ENCODE measurements at places on chromosomes 13 and 19.
A peak's percentile ranks its signal among the peaks of the same experiment; 100 is the strongest.

GRCh38 chr19:48989701-48990291 lies 3.3 kb downstream of the GYS1 start:
- DNase-seq, result no peak

GRCh38 chr13:98269386-98269785 lies 92.3 kb upstream of the RNF113B start:
- no peak for DNase-seq

GRCh38 chr13:112870051-112870331 lies 99.0 kb upstream of the MCF2L start:
- no peak for DNase-seq

DNA sequence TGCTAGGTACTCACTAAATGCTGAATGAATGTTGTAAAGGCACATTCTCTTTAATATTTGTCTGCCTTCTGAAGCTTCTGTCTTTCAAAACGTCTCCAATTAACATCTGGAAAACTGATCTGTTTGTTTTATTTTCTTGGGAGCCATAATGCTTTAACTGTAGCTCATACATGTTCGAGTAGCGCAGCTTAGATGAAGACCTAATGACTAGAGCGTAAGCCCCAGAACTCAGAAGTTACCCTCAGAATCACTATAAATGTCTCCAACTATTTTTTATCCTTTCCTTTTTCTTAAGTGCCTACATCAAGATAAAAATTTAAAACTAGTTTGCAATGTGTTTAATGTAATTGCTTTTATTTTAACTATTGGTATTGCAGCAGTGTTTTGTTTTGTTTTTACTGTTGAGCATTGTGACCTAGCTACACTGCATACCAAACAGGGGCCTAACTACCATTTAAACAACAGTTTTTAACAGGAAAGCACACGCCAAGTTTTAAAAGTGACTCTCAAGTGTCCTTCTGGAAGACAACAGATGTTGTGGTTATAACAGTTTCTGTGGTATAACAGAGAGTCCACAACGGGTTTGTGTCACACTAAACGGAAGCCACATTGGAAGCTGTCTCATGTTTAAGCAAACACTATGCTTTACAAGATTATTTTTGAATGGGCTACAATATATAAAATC lies 42.0 kb downstream of the MRPL57 start:
- DNase-seq, result peak; percentile 75

DNA sequence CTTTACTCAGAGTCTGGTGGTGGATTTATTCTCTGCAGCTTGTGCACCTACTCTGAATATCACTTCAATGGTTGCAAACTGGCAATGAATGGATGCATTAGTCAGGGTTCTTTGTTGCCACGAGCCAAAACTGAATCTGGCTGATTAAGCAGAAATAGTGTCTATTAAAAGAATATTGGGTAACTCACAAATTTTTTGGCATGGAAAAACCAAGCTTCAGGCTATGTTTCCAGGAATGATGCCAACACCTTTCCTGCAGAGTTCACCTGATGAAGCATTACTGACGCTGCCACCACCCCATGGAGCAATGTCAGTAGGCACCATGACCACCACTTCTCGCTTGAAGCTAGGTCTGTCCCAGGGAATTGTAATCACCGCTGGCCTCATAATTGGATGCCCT lies 597.8 kb upstream of the SLC10A2 start:
- DNase-seq, result no peak

DNA sequence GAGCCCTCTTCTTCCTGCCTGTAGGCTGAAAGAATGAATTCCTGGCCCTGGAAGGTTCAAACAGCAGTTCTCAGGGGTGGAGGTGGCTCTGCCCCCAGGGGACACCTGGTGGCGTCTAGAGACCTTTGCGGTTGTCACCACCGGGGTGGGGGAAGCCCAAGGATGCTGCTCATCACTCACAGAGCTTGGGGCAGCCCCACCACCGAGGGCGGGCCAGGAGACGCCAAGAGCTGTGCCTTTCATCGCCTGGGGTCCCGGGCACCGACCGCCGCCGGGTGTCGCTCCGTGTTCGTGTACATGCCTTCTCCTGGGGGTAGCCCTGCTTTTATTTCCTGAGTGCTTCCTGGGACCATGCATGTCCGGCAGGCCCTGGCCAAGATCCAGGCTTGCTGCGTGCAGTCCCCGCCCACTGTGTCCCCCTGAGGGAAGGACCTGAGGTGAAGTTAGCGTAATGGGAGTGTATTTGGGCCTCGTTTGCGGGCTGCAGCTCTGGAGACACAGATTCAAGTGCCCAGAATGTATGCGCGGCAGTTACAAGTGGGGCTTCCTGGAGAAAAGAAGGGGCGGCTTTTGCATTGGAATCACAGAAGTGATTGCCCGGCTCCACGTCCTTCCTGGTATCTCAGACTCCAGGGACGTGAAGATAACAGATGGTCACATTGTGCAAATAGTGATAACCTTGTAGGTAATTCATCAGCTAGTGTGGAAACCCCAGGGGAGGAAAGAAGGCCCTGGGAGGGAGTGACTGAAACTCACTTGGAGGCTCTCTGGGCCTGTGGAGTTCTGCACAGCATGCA lies 7.8 kb downstream of the DOT1L start:
- peak; percentile 56 for DNase-seq

Measured in activated CD4-positive, alpha-beta T cell treated with anti-CD3 and anti-CD28 coated beads, Interleukin-2, amount 50 U/mL, for 16 hours (primary cell).